ENCODE measurements at places on chromosomes 3 and 15. TPM values are rescaled to one million over a fixed set of nuclear protein-coding genes. Genes with fewer than 3 reads are reported as not detected.

The PPP2R3A gene
- 1.9 TPM for polyA plus RNA-seq

The UBAP1L gene
- 0.96 TPM for polyA plus RNA-seq

The CLDN16 gene
- 0.21 TPM for polyA plus RNA-seq

The RARRES1 gene
- 8.5 TPM for polyA plus RNA-seq

The ATG3 gene
- 47.5 TPM for polyA plus RNA-seq

The ATP13A5 gene
- polyA plus RNA-seq: not detected

The ZNF662 gene
- polyA plus RNA-seq: not detected

The ADAMTSL3 gene
- 0.51 TPM for polyA plus RNA-seq

The CPEB1 gene
- 2.7 TPM for polyA plus RNA-seq
